ENCODE measurements at places on chromosomes 4 and X.
A peak's percentile ranks its signal among the peaks of the same experiment; 100 is the strongest.

- peak; percentile 83 for DNase-seq
Measured at GRCh38 chrX:133056341-133056740, 40.6 kb downstream of the USP26 start.

- DNase-seq, result no peak
Measured at GRCh38 chr4:2608291-2608690, 71.8 kb downstream of the FAM193A start.

DNA sequence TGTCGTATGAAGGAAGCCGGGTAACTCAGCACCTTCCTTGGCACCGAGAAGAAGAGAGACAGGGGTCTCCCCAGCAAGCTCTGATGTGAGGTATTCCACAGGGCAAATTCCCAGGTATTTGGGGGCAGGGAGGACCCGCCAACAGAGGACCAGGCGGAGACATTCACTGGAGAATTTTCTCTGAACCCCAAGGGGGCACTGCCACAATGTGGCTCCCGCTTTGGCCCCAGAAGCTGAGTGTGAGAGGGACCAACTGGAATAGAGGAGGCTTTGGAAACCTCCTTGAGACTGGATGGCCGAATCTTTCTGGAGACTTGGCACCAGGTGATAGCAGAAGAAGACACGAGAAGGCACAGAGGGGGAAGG lies 735 bp upstream of the GABRE start:
- DNase-seq, result no peak

DNA sequence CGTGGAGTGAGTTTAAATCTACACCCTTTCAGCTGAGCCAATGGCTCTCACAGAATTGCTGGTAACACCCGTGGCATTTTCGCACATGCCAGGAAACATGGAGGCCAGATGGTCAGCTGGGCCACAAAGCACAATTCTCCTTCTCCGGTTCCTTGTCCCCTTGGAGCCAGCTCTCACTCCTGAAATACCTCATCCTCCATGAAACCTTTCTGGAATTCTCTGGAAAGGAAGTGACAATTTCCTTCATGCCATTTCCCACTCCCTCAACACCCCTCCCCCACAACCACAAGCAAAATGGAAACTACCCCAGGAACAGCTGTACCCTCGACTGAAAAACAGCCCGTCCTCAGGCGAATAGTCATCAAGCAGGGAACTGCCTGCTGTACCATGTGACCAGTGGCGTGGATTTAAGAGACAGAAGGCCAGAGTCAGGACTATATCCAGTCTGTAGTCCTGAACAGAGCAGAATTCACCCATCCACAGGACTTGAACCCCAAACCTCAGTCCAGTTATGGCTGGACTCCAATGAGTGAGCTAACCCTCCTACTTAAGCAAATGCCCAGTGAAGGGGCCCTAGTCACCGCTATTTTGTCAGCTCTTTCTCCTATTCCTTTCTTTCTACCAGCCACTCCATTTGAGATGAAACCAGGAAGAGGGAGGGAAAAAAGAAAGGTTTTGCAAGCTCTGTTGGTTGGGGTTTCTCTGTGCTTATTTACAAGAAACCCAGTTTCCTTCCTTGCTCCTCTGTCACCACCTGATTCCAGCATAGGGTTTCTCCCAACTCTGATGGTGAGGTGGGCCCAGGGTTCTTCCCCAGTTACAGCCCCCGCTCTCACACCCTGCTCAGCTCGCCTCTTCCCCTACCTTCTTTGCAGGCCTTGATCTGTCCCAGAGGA lies 24.5 kb downstream of the ELF4 start:
- no peak for DNase-seq

- DNase-seq, result no peak
Measured at GRCh38 chr4:184096561-184097240, 121.0 kb downstream of the ENPP6 start.

All from bronchial epithelial cell (primary cell).